HepG2 (cell line): ENCODE measurements at places on chromosomes 1 and 21.

- no peak for DNase-seq
Measured at GRCh38 chr1:74766579-74766978, 33.6 kb downstream of the TYW3 start.

DNA sequence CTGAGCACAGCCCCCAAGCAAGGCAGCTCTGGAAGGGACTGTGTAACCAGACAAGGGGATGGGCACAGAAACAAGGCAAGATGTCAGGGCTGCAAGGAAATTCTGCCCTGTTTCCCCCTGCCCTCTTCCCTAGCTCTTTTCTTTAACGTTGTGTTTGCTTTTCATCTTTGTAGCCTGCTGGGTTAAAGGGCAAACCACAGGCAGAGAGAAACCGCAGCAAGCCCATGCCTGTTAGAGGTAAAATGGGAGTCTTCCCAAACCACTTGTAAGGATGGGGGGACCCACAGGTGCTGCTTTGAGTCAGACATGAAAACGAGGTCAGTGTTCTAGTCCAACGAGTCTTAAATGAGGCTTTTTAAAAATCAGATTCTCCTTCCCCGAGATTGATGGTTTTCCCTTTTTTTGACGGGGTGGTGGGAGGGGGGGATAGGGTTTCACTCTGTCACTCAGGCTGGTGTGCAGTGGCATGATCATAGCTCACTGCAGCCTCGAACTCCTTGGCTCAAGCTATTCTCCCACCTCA, 13.3 kb downstream of the TGFBR3 start:
- peak; percentile 66 for DNase-seq

GRCh38 chr1:19852036-19852435, 30.2 kb upstream of the OTUD3 start:
- no peak for DNase-seq

- no peak for DNase-seq
Measured at GRCh38 chr1:91529856-91530255, 29.2 kb downstream of the CDC7 start.

- peak; percentile 60 for DNase-seq
Measured at GRCh38 chr1:1306070-1306660, 1.6 kb downstream of the ACAP3 start.

DNA sequence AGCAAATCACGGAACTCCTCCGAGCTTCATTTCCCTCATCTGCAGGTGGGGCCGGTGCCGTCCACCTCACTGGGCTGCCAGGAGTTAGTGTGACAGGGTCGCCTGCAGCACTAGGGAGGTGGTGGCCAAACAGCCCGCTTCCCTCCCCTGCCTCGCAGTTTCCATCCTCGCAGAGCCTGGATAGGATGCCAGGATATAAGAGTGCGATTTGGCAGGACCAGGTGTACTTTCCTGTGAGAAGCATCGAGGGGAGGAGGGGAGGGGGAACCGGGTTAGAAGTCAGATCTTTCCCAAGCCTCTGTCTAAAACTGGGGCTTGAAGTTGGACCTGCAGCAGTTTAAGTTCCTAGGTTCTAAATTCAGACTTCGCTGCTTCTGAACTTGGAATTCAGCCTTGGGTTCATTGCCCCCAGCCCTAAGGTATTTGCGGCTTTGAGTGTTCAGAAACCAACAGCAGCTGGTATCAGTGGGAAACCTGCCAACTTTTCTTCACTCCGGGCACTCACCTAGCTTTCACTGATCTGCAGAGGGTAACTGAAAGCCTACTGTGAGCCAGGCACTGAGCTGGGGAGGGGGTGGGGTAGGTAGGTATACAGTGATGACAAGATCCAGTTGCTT, 1.7 kb upstream of the JUN start:
- peak; percentile 36 for DNase-seq

DNA sequence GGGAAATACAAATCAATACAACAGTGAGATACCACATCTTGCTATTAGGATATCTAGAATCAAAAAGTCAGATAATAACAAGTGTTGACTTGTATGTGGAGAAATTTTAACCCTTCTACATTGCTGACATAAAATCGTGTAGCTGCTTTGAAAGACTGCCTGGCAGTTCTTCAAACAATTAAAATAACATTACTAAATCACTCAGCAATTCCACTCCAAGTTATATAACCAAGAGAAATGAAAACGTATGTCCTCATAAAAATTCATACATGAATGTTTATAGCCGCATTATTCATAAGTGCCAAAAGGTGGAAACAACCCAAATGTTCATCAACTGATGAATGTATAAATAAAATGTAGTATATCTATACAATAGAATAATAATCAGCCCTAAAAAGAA, 164.6 kb downstream of the RASAL2 start:
- DNase-seq, result no peak

DNA sequence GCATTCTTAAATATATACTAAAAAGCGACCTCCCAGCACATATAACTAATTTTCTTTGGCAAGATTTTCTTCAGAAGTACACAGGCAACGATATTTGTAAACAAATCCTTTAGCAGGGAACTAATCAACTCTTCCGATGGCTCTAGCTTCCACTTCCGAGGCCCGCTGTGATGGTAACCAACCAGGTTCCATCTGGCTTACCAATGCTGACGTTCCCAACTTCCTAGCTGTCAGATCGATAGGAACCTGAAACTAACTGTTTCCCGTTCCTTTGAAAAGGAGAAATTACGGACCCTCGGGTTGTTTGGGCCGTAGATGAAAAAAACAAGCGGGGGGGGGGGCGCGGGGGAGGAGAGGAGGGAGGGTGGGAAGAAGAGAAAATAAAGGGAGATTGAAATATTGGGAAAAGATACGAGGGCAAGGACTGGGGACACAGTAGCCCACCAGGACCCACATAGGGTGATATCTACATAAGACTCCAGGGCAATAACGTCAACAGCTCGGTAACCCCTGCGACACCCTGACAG, 513 bp downstream of the GTF2B start:
- DNase-seq, result peak; percentile 36

DNA sequence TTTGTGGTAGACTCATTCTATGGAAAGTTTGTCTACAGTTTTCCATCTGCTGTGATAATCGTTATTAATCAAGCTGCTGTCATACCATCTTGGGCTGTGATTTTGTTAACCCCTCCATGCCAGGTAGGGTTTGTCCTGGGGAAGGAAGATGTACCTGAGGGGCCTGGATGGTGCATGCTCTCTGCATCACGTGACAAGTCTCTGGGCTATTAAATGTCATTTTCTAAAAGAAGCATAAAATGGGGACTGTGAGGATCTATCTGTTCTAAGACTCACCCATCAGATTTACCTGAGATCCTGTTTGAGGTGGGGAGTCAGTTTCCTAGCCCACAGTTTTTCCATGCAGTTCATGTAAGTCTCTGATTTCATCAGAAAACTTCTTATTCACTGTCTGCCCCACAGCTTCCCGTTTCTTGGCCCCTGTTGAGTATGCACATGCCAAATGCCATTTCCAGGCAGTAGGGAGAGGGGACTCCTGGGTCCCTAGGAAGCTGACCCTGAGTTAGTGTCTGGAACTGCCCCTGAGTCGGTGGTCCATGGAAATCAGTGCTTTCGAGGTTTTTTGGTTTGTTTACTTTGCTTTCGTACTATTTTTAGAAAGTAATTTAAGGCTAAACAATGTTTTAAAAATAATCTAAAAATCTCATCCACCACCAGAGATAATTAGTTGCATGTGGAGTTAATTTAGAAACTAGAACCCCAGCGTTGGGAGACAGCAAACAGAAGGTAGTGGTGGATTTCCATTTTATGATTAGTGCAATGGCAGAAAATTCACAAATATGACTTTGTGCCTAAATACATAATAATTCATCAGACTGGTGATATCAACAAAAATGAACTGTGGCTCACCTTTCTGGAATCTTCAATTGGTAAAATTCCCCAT, 46.7 kb downstream of the ZBTB18 start:
- no peak for DNase-seq

- DNase-seq, result no peak
Measured at GRCh38 chr1:107993920-107994319, 28.9 kb upstream of the VAV3 start.

- DNase-seq, result no peak
Measured at GRCh38 chr1:58189453-58189852, 357.1 kb downstream of the OMA1 start.

GRCh38 chr1:36359911-36360550, 25.7 kb downstream of the STK40 start:
- DNase-seq, result no peak

GRCh38 chr1:67955591-67955990, 94.8 kb downstream of the DIRAS3 start:
- DNase-seq, result no peak

GRCh38 chr1:176815621-176816020, 348.9 kb downstream of the ASTN1 start:
- no peak for DNase-seq

- peak; percentile 38 for DNase-seq
Measured at GRCh38 chr1:50704126-50704525, 255.9 kb downstream of the FAF1 start.

GRCh38 chr1:220458936-220459335, 69.0 kb upstream of the MARK1 start:
- DNase-seq, result no peak

- peak; percentile 71 for DNase-seq
Measured at GRCh38 chr1:47931395-47931794, 65.8 kb downstream of the TRABD2B start.

- DNase-seq, result peak; percentile 25
Measured at GRCh38 chr1:64172458-64172983, 30.9 kb upstream of the UBE2U start.

GRCh38 chr21:38938343-38938742, 132.6 kb downstream of the ETS2 start:
- no peak for DNase-seq

- no peak for DNase-seq
Measured at GRCh38 chr1:107105914-107106313, 34.9 kb upstream of the NTNG1 start.

DNA sequence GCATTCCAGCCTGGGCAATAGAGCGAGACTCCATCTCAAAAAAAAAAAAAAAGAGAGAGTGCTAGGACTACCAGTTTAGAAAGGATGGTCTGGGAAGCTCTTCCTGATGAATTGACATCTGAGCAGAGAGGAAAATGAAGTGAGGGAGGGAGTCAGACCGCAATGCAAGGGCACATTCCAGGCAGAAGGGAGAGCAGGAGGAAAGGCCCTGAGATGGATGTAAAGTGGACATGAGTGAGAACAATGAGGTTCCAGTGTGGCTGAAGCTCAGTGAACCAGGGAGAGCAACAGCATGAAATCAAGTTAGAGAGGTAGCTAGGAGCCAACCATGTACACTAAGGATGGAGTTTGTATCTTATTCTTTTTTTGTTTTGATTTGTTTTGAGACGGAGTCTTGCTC, 55.9 kb upstream of the SPOCD1 start:
- DNase-seq, result peak; percentile 34

GRCh38 chr1:193348091-193348768, 161.8 kb upstream of the B3GALT2 start:
- no peak for DNase-seq

- DNase-seq, result peak; percentile 86
Measured at GRCh38 chr1:229027622-229028182, 243.2 kb upstream of the RAB4A start.

DNA sequence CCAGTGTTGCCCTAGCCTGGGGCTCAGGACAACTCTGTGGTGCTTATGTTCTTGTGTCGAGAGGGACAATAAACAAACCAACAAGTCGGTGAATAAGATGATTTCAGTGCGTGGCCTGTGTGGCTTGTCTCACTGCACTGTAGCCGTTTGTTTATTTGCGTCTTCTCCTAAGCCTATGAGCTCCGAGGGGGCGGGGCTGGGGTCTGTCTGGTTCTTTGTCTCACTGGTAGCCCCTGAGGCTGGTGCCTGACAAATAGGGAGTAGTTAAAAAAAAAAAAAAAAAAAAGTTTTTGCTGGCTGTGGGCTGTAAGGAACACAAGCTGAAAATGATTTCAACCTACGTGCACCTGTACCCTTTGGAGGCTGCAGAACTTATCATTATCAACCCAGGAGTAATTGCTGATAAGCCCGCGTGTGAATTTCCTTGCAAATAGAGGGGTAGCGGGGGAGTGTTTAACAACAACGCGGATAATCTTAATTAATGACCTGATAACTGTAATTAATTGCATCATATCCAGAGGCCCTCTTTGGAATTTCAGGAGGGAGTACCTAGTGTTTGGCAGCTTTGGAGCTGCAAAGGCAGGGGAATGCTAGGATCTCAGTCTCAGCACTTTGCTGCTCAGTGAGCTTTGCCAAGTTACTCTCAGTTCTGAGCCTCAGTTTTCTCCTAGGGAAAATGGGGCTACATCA, 925 bp upstream of the ARHGEF10L start:
- DNase-seq, result peak; percentile 50

DNA sequence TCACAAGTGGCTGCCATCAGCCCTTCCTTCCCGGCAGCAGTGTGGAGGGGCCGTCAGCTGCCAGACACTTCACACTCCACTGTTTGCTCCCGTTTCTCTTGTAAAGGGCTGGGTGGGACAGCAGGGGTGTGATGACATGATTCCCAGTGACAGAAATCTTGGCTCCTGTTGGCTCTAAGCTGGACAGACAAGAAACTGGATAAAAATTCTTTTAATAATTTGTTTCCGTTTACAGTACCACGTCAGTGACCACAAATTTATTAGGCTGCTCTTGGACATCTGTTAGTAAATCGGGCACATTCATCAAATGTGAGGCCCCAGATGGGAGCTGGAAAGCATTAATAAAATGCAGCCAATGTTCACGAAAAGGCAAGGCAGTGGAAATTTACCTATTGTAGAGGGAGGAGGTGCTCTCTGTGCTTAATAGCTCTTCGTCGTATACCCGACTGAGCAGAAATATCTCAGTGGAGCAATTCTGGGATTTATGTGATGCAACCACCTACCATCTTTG, 353.7 kb upstream of the GREM2 start:
- DNase-seq, result no peak

DNA sequence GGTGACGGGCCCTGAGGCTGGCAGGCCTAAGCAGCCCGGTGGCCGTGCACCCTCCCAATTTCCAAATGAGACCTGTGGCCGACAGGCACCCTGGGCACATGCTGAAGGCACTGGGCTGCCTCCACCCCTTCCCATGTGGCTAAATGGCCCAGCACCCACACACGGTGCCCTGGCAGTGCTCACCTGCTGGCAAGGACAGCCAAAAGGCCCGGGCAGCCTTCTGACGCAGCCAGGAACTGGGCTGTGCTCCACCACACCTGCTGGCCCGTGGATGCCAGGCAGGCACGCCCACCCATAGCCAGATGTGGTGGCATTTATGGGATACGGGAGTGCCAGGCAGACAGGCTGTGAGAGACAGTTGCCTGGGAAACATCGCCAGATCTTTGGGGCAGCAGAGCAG, 4.0 kb upstream of the FAAP20 start:
- no peak for DNase-seq

DNA sequence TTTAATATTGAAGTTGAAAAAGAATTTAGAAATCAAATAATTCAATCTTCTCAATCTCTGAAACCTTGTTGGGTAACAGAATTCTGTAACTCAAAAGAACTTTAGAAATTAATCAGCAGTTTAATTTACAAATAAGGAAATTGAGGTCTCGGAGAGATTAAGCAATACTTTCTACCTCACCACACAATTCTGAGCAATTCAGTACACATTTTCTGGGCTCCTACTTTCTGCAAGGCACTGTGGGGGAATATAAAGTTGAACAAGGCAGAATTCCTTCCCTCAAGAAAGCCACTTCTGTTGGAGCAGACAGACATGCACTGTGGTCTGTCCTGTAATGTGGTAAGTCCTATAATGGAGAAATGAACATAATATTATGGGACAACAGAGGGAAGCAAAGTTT, 47.7 kb downstream of the MEF2D start:
- DNase-seq, result no peak
